Astrocyte of the spinal cord (primary cell): ENCODE measurements at places on chromosomes 12 and 14.

DNA sequence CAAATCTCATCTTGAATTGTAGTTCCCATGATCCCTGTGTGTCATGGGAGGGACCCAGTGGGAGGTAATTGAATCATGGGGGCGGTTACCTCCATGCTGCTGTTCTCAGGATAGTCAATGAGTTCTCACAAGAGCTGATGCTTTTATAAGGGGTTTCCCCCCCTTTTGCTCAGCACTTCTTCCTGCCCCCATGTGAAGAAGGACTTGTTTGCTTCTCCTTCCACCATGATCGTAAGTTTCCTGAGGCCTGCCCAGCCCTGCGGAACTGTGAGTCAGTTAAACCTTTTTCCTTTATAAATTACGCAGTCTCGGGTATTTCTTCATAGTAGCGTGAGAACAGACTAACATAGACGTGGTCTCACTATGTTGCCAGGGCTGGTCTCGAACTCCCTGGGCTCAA, 56.1 kb upstream of the EIF5 start:
- no peak for DNase-seq

GRCh38 chr12:83575326-83575725, 888.6 kb downstream of the TMTC2 start:
- no peak for DNase-seq

- no peak for DNase-seq
These were observed 1487.0 kb upstream of the FLRT2 start for GRCh38 chr14:84042992-84043391.

- DNase-seq, result no peak
These were observed 7.2 kb upstream of the GPR132 start for GRCh38 chr14:105072381-105072861.

DNA sequence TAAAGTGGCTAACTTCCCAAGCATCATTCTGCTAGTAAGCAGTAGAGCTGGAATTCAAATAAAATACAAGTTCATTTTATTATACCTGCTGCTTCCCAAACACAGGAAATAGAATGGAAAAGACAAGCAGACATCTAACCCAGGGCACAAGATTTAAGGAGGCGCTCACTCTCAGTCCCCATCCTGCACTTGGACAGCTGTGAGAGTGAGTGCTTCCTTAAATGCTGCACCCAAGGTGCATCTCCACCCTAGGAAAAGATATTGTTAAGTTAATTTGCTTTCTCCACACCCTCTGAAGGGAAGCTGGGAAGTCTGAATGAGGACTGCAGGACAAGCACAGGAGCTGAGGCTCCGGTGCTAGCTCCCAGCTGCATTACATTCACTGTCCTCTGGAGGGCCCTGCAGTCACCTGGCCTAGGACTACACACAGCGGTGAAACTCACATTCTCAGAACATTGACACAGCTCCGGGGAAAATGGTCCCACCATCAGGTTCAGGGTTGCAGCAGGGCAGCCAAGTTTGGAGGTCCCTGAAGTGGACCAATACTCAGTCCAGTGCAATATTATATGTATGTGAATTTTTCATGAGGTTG, 14.2 kb downstream of the HEBP1 start:
- DNase-seq, result peak; percentile 20

- DNase-seq, result peak; percentile 30
These were observed 17.0 kb downstream of the ZDHHC22 start for GRCh38 chr14:77124345-77125280.

- no peak for DNase-seq
These were observed 234.0 kb upstream of the HMGA2 start for GRCh38 chr12:65590318-65590717.

- no peak for DNase-seq
These were observed 18.4 kb downstream of the PRKAB1 start for GRCh38 chr12:119686355-119686754.

- DNase-seq, result no peak
These were observed 21.2 kb downstream of the DGLUCY start for GRCh38 chr14:91135039-91135438.

GRCh38 chr14:74763803-74764531, 851 bp downstream of the YLPM1 start:
- no peak for DNase-seq

- no peak for DNase-seq
These were observed 13.3 kb downstream of the INF2 start for GRCh38 chr14:104702673-104703072.

- peak; percentile 55 for DNase-seq
These were observed 154.4 kb downstream of the CALM1 start for GRCh38 chr14:90551070-90551704.

DNA sequence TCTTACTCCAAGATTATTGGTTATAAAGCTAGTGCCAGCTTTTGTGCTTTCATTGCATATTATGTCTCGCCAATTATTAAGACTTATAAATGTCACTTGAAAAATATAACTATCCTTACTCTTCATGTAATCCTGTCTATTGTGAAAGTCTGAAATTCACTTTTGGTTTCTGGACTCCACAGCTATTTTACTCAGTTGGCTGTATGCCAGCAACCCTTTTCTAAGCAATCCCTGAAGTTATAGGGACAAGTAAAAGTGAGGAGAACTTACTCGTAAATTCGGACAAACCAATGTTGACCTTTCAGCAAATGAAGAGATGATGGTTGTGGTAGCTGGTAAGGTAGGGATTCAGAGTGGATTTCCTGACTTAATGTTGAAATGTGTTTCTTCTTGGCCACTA, 196.3 kb downstream of the NPAS3 start:
- no peak for DNase-seq

DNA sequence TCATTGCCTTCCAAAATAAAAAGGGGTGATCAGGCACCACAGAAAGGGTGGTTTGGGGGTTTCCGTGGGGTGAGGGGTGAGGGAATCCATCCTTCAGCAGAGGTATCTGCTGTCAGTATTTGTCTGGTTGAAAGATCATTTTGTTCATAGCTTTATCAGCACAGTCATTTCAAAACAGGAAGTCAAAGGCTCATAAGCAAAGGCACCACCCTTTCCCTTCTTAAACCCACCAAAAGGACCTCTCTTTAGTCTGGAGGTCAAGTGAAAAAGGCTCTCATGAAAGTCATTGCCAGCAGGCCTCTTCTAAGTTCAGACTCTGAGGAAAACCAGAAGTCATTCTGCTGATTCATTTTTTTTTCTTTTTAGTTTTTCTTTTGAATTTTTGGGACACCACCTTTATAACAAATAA, 6.2 kb downstream of the CHST11 start:
- no peak for DNase-seq

- DNase-seq, result no peak
These were observed 35.2 kb downstream of the NT5DC3 start for GRCh38 chr12:103805655-103806360.

GRCh38 chr12:50555471-50555885, 50.7 kb downstream of the DIP2B start:
- no peak for DNase-seq

GRCh38 chr14:104702106-104702505, 12.7 kb downstream of the INF2 start:
- no peak for DNase-seq

DNA sequence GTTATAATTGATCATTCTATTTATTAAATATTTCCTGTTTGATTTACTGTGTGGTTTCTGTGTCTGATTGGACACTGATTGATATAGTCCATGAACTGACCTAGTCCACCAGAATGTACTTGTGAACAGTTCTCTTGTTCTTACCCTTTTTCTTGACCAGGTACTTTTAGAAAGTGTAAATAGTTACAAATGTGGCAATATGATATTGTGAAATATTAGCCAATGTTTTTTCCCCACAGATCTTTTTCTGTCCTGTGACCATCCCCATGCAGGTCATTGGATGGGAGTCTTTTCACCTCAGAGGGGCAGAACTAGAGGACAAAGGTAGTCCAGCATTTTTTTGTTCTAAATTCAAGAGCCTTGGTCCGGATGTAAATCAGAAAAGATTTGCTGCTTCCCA, 8.3 kb upstream of the CRY1 start:
- no peak for DNase-seq

DNA sequence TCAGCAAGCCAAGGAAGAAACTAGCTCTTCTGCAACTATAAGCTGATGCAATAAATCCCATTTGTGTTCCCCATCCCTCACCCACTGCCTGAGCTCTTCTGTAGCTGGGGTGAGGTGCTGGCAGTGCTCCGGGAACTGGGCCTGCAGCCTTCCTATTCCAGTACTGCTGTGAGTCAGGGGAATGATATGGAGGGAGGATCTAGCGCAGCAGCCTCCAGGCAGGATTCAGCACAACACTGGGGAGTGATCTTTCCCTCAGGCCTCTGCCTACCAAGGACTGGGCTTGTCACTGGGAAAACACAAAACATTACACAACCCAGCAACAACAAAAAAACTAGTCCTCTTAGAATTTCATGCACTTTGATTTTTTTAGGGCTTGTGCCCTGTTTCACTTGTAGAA, 58.7 kb downstream of the ST8SIA1 start:
- DNase-seq, result peak; percentile 98
